ENCODE measurements at places on chromosomes 3 and 15.

GRCh38 chr15:22880068-22880980 lies 41.9 kb downstream of the NIPA2 start:
- no peak for DNase-seq

DNA sequence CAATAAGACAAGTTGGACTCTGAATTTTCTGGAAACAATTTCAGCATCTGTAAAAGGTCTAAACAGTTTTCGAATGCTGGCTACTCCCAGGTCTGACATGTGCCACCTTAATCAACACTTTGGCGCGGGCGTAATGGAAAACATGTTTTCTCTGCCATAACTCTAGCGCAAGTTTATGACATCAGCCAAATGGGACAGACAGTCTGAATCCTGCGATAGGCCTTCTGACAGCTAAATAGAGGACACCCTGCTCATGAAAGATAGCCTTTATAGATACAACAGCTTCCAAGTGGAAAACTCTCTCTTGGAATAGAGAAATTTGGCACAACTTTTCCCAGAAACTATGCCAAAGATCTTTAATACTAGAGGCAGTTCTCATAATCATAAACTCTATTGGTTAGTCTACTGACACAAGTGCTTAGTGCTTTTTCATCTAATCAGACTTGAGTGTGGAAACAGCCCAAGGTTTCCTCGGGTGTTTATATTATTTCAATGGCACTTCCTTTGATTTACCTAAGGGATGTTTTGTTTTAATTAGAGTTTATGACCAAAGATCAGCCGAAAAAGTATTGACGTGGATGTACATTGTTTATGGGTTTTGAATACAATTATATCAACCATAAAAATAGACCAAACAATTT lies 120.1 kb upstream of the DPH6 start:
- DNase-seq, result no peak

GRCh38 chr15:90681480-90681879 lies 35.7 kb upstream of the BLM start:
- peak; percentile 83 for DNase-seq

DNA sequence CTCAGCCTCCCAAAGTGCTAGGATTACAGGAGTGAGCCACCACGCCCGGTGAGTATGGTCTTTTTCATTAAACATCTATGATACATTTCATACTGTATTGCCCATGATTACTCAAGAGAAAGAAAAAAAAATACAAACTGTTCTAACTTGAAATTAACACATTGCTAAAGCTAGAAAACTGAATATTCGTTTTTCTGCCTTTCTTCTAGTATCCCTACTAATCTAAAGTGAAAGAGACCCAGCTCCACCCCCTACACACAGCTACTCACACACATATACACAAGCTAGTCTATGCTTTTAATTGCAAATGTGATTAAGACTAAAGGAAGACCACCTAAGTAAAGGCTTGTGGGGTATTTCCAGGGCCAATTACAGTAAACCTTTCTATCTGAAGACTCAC lies 43.1 kb downstream of the INO80 start:
- DNase-seq, result no peak

GRCh38 chr3:150725548-150725947 lies 21.8 kb upstream of the ERICH6 start:
- no peak for DNase-seq

DNA sequence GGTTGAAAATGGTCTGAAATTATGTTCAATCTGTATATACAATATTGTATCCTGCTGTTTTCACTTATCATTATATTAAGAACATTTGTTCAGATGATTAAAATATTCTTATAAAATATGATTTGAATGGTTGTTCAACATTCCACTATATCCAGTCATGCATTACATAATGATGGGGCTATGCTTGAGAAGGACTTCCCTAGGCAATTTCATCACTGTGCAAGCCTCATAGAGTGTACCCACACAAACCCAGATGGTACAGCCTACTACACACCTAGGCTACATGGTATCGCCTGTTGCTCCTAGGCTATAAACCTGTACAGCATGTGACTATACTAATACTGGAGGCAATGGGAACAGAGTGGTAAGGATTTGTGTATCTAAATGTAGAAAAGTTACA lies 30.5 kb downstream of the SLC7A14 start:
- no peak for DNase-seq

- DNase-seq, result peak; percentile 69
These were observed 34.0 kb downstream of the LYZL4 start for GRCh38 chr3:42376344-42376798.

- DNase-seq, result no peak
These were observed 4.6 kb downstream of the SPCS1 start for GRCh38 chr3:52710512-52710911.
